ENCODE measurements at places on chromosomes 16 and 17.

- no peak for DNase-seq
Observed at GRCh38 chr16:68972013-68972412, 128.7 kb downstream of the TANGO6 start.

DNA sequence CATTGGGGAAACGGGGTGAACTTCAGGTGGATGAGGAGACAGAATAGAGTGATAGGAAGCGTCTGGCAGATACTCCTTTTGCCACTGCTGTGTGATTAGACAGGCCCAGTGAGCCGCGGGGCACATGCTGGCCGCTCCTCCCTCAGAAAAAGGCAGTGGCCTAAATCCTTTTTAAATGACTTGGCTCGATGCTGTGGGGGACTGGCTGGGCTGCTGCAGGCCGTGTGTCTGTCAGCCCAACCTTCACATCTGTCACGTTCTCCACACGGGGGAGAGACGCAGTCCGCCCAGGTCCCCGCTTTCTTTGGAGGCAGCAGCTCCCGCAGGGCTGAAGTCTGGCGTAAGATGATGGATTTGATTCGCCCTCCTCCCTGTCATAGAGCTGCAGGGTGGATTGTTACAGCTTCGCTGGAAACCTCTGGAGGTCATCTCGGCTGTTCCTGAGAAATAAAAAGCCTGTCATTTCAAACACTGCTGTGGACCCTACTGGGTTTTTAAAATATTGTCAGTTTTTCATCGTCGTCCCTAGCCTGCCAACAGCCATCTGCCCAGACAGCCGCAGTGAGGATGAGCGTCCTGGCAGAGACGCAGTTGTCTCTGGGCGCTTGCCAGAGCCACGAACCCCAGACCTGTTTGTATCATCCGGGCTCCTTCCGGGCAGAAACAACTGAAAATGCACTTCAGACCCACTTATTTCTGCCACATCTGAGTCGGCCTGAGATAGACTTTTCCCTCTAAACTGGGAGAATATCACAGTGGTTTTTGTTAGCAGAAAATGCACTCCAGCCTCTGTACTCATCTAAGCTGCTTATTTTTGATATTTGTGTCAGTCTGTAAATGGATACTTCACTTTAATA is 7.0 kb upstream of the TMEM235 start:
- DNase-seq = no peak

- no peak for DNase-seq
Observed at GRCh38 chr17:74690409-74690825, 22.3 kb downstream of the CD300LF start.

DNA sequence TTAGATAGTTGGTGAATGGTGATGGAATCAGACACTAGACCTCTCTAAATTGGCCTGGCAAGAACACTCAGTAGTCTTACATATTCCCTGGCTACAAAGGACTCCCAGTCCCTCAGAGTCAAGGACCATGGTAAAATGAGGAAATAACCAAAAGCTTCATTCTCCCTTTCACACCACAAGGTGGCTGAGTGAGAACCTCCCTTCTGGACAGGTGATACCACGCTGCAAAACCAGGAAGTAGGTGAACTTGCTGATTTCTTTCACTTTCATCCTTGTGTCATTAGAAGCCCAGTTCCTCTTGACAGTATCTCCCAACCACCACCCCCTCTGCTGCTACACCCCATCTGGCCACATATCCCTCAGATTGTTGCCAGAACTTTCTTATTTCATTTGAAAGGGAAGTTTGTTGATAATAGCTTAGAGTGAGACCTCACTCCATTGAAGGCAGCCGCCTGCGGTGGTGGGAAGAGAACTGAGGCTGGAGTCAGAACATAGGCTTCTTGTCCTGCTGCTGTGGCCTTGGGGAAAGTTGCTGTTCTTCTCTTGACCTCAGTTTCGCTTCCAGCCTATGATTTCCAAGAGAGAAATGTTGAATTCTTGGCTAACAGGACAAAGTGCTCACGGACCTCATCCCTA is 290.6 kb upstream of the CCL2 start:
- DNase-seq = no peak

DNA sequence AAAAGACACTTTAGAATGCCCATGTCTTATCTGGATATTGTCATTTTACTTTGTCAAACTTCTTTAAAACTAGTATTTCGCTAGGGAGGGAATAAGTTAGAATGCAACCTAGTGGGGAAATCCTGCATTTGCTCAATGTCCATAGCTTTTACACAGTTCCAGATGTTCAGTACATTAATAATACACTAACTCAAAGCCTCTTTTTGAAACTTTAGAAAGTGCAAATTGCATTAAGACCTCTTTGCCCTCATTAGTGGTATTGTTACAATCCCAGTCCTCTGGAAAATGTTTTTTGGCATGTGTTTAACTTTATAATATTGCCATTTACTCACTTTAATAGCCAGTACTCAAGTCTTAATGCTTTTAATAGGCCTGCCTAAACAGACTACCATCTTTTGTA is 106.8 kb downstream of the BRIP1 start:
- no peak for DNase-seq

GRCh38 chr17:59840329-59841090 is 52.2 kb downstream of the TUBD1 start:
- no peak for DNase-seq

DNA sequence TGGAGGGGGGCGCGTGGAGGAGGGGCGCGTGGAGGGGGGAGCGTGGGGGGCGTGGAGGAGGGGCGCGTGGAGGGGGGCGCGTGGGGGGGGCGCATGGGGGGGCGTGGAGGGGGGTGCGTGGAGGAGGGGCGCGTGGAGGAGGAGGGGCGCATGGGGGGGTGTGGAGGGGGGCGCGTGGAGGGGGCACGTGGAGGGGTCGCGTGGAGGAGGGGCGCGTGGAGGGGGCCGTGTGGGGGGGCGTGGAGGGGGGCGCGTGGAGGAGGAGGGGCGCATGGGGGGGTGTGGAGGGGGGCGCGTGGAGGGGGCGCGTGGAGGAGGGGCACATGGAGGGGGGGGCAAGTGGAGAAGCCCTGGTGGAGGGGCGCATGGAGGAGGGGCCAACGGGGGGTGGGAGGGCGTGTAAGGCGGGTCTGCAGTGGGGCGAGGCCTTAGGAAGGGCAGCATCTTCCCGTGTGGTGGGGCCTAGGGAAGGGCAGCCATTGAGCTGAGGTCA is 7.3 kb downstream of the MSLN start:
- no peak for DNase-seq

DNA sequence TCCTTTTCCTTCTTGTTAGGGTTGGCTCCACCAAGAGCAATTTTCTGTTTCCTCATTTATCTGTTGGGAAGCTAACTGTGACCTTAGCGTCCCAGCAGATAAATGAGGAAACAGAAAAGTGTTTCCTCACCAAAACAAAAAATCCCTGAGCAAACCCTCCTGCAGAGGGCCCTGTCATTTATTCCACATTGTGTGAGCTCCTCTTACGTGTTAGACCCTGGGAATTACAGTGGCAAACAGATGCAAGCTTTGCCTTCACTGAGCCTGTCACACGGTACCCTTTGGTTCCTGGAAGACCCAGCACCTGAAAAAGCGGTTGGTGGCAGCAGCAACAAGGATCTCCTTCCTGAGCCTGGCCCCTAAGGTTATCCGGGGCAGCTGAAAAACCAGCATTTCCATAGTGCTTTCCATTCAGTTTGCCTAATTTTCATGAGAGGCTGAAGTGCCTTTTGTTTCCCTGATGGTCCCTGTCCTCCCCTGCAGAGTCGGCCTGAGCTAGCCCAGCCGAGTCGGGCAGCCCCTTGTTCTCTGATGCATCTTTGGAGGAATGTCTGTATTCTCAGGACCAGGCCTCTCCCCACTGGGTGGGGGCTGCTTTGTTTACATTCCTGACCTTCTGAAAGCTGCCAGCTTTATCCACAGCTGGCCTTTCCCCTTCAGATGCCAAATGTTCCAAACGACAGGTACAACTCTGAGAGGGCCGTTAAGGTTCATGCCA is 34.7 kb downstream of the YPEL2 start:
- DNase-seq = no peak

- no peak for DNase-seq
Observed at GRCh38 chr17:6853764-6854442, 22.4 kb upstream of the TEKT1 start.

DNA sequence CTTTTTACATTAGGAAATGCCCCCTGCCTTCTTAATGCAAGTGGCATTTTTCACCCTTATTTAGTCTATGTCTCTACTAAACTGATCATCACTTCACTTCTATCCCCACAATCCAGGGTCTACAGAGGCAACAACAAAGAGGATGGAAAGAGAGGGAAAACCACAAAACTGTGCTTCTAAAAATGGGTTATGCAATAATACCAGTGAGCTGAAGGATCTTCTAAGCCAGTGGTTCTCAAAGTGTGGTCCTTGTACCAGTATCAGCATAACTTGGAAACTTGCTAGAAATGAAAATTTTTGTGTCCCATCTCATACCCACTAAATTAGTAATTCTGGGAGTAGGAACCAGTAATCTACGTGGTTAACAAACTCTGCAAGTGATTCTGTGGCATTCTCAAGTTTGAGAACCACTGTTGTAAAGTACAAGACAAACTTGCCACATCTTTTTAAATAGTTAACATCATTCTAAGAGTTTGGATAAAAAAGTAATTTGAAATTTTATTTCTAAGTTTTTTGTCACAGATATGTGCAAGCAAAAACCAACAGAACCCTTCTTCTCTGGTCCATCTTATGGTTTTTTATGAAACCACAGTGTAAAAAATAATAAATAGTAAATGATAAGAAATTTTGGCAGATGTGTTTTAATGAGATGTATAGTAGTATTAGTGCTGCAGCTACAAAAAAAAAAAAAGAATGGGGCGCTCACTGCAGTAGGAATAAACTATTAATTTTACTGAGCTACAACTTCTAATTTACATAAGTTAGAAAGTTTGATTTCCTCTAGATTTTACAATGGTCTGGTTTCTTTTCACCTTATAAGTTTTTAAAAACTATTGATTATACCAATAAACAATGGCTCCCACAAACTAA is 16.2 kb downstream of the CDC27 start:
- no peak for DNase-seq

DNA sequence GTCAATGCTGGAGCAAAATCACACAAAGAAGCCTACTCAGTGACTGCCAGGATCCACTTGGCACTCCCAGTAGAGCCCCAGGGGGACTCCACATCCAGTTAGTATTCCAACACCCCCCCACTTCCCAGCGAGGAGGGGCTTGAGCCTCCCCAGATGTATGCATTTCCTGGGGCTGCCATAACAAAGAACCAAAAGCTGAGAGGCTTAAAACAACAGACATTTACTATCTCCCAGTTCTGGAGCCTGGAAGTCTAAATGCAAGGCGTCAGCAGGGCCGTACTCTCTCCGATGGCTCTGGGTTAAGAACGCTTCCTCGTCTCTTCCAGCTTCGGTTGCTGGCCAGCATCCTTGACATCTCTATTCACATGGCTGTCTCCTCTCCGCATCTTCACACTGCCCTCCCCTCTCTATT is 23.0 kb upstream of the GNA13 start:
- DNase-seq = no peak

DNA sequence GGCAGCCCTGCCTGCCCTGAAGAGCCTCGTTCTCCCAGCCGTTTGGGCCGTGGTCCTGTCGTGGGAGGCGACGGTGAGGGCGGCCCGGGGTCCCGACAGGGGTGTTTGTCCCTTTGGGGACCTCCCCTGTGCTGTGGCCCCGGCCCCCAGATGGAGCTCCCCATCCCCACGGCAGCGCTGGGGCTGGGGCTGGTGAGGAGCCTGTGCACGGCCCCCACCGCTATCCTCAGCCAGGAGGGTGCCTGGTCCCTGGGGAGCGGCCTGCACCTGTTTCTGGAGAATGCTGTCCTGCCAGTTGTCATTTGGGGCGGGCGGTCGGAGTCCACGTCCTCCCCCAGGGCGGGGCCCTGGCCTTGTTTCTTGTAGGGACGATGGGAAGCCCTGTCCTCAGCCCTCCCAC is 6.6 kb downstream of the CAPN15 start:
- DNase-seq = no peak

DNA sequence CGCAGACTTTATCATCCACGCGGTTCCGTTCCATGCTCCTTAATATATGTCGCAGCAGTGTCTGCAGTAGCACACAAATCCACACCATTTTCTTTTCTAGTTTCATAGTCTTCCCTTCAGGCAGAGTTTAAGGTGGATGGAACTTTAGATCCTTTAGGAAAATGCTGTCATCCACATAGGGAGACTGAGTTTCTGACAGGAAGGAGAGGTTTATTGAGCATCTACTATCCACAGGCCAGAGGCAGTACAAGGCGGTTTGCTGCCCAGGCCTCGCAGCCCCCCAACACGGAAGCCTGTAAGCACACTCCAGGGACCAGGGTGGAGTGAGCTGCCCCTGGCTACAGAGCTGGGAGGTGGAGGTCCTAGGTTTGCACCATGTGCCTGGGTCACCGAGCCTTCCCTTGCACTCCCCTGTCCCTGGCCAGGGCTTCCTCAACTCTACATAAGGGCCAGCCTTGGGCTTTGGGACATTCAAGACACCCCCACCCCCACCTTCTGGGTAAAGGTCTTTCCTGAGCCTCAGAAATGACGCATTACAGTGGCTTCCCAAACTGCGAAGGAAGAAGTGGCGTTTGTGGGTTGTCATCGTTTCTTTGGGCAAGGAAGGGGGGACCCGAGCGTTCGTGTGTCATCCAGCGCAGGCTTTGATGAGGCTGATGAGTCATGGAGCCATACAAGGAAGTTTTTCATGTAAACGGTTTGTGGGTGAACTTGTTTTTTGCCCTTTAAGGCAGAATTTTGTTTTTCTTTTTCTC is 146.5 kb upstream of the PLCG2 start:
- DNase-seq = peak; percentile 82

DNA sequence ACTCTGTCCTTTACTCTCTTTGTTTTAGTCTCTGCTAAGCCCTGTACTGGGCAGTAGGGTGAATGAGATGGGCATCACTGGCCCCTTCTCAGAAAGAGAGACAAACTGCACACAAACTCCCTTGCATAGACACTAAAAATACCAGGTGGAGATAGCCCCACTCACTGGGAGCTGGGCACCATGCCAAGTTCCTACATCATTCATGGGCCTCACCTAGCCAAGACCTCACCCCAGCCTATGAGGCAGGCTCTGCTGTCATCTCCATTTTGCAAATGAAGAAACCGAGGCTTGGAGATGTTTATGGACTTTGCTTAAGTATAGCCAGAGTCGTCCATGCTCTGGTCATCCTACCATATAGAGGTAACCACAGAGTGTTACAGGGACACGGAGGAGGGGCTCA is 499.8 kb upstream of the CDH11 start:
- no peak for DNase-seq

GRCh38 chr17:58228679-58229078 is 9.6 kb upstream of the MKS1 start:
- DNase-seq = no peak

GRCh38 chr16:81195885-81196534 is 42.5 kb upstream of the BCO1 start:
- no peak for DNase-seq

- no peak for DNase-seq
Observed at GRCh38 chr16:1908184-1908583, 10.0 kb downstream of the HS3ST6 start.

DNA sequence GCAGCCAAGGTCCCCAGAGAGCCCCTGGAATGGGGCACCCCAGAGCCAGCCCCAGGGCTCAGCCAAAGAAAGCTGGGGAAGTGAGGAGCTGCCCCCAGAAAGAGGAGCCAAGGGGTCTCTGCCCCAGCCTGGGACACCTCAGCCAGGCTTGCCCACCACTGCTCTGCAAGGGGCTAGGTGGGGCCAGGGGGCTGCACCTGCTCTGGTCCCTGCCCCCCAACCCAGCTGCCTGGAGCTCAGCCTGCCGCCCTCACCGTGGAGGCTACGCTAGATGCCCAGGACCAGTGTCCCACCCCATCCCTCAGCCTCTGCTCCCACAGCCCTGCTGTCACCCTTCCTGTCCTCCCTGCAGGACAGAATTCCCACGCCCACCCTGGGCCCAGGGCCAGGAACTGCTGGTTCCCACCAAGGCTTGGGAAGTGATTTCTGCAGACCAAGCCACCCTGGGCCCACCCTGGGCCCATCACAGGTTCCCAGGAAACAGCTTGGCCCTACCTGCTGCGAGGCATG is 28.1 kb upstream of the KRT17 start:
- DNase-seq = no peak

GRCh38 chr16:24976971-24977677 is 38.0 kb downstream of the ARHGAP17 start:
- DNase-seq = no peak

Measured in T-helper 22 cell (primary cell).